ENCODE measurements at places on chromosomes 4 and X.

- DNase-seq: peak; percentile 0
These were observed 16.3 kb downstream of the KLF8 start for GRCh38 chrX:56248492-56248891.

DNA sequence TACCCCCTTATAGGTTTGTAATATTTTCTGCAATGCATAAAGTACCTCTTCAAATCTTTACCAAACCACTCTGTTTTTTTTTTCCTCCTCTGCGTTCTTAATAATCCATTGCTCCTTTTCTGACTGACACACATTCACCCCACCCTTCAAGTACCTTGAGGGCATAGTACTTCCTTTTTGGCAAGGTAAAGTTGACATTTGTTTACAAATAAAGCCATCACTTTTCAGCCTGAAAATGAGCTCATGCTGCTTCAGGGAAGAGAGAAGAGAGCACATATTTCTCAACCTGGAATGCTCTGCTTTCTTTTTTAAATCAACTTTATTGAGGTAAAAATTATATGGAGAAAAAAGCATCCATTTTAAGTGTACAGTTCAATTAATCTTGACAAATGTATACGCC, 113.9 kb downstream of the AGTR2 start:
- no peak for DNase-seq

DNA sequence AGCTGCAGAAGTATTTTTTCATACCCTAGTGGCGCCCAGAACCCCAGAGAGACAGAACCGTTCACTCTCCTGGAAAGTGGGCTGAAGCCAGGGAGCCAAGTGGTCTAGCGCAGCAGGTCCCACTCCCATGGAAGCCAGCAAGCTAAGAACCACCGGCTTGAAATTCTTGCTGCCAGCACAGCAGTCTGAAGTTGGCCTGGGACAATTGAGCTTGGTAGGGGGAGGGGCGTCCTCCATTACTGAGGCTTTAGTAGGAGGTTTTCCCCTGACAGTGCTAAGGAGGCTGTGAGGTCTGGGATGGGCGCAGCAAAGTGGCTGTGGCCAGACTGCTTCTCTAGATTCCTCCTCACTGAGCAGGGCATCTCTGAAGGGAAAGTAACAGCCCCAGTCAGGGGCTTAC, 84.5 kb upstream of the ATXN3L start:
- no peak for DNase-seq

- DNase-seq: no peak
These were observed 73.9 kb upstream of the MED14 start for GRCh38 chrX:40809210-40809609.

GRCh38 chrX:9862525-9862924, 76.3 kb downstream of the SHROOM2 start:
- DNase-seq: no peak

GRCh38 chr4:169603312-169603711, 9.1 kb downstream of the NEK1 start:
- DNase-seq: no peak

- no peak for DNase-seq
These were observed 107.9 kb downstream of the LDB2 start for GRCh38 chr4:16790508-16790907.

DNA sequence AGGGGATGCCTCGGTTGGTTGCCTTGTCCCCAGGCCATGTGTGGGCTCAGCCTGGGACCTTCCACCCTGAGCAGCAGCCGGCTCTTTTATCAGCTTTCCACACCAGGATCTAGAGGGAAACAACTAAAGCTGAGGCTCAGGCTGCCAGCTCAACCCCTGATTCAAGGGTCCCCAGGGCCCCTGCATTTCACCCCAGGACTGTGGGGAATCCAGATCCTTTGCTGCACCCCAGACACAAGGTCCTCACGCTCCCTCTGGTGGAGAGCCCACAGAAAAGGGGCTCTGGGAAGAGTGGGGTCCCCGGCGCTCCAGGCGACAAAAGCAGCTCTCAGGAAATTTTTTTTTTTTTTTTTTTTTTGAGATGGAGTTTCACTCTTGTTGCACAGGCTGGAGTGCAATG, 64.3 kb downstream of the ZFYVE28 start:
- DNase-seq: no peak

GRCh38 chrX:67570839-67571238, 27.0 kb downstream of the AR start:
- DNase-seq: no peak

DNA sequence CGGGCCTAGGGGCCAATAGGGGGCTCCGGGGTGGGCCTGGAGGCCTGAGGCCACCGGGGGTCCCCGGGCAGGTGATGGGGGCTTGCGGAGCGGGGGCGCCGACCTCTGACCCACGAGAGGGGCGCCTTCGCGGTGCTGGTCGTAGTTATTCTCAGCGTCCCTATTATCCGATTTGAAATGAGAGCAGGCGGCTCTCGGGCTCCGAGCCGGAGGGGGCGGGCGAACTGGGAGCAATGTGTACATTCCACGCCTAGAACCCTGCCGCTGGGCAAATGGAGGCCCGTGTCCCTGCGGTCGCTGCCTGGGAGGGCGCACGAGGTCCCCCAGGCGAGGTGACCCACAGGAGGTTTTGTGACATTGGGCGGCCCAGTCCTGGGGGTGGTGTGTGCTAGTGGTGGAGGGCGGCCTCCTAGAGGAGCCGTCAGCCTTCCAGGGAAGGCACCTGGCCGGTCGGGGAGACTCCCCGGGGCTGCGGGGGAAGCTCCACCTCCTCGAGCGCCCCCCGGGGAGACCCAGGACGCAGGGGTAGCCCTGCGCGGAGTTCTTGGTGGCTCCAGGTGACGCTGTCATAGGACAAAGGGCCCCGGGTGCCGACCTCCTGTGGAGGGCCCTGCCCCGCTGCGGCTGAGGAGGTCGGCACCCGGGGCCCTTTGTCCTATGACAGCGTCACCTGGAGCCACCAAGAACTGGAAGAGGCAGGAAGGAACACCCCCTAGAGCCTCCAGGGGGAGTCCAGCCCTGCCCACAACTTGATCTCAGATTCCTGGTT, 102.6 kb upstream of the PRKX start:
- DNase-seq: no peak

DNA sequence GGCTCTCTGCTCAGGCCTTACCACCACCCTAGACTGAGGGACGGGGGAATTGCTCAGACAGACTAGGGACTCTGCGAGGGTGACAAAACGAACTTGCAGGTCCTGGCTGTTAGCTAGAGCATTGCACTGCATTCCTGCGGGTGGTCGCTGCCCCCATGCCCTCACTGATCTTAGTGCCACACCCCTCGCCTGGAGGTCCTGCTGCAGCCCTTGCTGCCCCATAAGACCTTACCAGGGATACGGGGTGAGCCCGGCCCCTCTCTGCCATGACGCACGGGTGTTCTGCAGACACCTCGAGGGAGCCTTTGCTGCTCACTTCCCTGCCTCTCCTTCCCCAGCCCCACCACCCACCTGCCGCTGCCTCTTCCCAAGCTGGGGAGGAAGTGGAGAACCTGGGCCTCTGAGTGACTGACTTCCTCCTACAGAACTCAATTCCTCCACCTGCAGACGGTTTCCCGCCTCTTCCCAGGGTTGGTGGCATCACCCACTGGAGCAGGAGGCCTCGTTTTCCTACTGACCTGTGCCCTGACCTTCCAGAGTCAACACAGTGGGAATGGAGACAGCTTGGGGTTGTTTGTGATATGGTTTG, 19.8 kb upstream of the TBC1D14 start:
- no peak for DNase-seq

GRCh38 chr4:163300445-163300844, 32.0 kb downstream of the NPY1R start:
- no peak for DNase-seq

- DNase-seq: no peak
These were observed 3.6 kb upstream of the SLC9A6 start for GRCh38 chrX:135981668-135982067.

DNA sequence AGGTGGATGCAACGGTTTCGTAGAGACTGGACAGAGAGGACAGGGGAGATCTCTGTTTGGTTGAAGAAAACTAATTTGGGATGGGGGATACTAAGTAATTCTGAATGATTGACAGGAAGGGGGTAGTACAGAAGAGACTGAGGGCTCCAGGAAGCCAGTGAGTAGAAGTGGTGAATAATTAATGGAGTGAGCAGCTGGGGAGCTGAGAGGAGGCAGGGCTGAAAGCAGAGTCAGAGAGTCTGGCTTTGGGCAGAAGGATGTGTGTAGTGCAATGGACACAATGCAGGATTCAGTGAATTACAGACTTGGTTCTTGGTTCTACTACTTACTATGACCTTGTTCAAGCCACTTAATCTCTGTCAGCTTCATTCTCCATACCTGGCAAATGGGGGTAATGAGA, 161.7 kb downstream of the RBMX2 start:
- no peak for DNase-seq

GRCh38 chr4:23041501-23041900, 348.8 kb downstream of the GBA3 start:
- DNase-seq: no peak

DNA sequence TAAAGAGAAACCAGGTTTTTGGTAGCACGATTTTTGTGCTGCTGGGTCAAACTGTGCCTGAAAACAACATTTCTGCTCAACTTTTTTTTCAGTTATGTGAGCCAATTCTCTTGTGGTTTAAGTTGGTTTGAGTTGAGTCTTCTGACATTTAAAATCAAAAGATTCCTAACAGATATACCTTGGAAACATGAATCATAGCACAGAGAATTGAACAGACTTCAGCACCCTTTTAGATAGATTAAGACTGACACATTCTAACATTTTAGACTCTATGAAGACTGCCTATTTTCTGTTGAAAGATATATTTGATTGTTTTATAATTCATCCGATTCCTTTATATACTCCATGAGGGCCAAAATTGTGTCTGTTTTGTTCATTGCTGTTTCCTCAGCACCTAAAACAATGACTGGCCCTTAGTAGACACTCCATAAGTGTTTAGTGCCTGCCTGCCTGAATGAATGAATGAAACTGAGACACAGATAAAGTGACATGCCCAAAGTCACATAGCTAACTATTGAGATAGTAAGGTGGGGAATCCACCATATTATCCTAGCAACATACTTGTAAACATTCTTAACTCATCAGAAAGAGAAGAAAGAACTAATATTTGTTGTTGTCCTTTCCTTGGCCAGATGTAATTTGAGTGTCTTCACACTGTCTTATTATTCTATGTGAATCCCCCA, 624.0 kb downstream of the MID1IP1 start:
- DNase-seq: no peak

DNA sequence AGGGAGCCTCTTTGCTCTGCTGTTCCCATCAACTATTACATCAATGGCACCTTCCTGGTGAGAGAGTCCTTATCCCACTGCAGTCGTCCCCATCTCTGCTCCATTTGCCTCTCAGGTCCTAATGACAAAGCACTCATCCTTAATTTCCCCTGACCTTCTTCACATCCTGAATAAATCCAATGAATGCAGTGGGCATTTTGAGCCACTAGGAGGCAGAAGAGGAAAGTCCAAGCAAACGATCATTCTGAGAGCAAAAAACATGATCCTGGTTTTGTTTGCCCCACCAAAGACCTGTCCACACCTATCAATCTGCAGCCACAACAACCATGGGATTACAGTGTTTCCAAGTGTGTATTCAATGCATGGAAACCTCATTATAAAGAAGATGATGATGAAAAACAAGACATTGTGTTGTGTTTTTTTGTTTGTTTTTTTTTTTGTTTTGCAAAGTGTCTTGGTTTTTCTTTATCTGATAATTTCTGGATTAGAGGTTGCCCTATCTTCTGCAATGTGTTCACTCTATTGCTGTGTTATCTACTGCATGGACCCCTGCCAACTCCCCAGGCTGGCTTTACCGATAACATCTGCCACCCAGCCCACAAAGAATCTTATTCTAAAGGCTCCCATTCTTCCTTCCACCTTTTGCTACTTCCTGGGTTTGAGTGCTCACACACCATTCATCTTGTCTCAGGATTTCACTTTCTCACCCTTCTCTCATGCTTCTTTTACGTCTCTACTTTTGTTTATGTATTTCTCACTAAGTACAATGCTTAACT, 207.2 kb downstream of the NLGN4X start:
- no peak for DNase-seq

DNA sequence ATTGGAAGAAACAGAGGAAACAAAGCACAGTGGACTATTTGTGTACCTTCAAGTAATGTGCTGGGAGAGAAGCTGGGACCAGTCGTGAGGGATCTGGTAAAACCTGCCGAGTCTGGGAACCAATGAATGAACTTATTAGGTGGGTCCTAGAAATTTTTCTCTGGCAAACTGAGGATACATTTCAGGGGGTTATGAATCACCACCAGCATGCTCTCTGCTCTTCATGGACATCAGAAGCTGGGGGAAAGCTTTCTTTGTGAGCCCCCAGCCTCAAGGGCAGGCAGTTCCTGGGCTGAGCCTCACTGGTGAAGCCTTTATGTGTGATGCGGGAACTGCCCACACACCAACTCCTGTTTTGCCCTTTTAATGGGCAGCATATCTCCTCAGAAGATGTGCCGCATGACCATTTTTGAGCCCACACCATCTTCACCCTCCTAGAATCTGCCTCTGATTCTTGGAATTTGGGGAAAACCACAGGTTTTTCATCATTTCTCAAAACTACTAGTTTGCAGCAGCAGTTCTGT, 95.4 kb upstream of the ENPP6 start:
- DNase-seq: no peak

- no peak for DNase-seq
These were observed 571 bp downstream of the TLR6 start for GRCh38 chr4:38856046-38856445.

- DNase-seq: no peak
These were observed 34.4 kb upstream of the EFNB1 start for GRCh38 chrX:68794461-68794860.

- no peak for DNase-seq
These were observed 164.8 kb downstream of the AASDH start for GRCh38 chr4:56222514-56222913.

GRCh38 chr4:176156656-176157055, 38.7 kb downstream of the SPATA4 start:
- DNase-seq: no peak

GRCh38 chrX:155592331-155592730, 20.4 kb downstream of the TMLHE start:
- no peak for DNase-seq

- DNase-seq: no peak
These were observed 3.7 kb upstream of the PHOX2B start for GRCh38 chr4:41752081-41752836.

DNA sequence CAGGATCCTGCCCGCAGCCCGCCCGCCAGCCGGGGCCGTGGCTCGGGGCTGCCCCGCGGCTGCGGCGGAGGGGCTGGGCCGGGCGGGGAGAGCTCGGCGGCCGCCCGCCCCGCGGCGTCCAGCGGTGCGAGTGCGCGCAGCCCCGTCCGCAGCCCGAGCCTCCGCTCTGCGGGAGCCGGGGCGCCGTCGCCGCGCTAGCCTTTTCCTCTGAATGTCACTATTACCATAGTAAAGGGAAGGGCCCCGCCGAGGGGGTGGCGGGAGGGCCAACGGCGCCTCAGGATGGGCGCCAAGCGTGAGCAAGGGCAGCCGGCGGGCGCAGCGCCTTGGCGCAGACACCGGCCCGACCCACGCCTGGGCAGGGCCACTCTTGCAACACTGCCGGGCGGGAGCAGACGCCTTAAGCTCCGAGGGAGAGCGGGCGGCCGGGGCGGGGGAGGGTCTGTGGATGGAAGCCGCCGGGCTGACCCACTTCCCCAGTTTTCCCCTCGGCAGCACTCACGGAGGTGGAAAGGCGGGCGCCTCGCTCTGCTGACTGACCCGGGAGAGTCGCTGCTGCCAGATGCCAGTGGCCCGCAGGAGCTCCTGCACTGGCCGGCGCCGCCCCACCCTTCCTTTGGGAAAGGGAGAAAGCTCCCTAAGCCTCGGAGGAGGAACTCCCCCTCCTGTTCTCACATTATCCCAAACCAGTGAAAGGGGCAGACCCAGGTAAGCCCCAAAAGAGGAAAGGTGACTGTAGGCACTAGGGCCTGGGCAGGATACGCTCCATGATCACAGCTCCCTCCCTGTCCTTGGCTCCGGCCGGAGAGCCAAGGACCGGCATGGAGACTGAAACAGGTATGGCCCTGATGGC, 329.4 kb downstream of the HNRNPD start:
- no peak for DNase-seq
